ENCODE measurements at places on chromosomes 6 and 20. TPM values are rescaled to one million over a fixed set of nuclear protein-coding genes. Genes with fewer than 3 reads are reported as not detected.
A peak's percentile ranks its signal among the peaks of the same experiment; 100 is the strongest.

DNA sequence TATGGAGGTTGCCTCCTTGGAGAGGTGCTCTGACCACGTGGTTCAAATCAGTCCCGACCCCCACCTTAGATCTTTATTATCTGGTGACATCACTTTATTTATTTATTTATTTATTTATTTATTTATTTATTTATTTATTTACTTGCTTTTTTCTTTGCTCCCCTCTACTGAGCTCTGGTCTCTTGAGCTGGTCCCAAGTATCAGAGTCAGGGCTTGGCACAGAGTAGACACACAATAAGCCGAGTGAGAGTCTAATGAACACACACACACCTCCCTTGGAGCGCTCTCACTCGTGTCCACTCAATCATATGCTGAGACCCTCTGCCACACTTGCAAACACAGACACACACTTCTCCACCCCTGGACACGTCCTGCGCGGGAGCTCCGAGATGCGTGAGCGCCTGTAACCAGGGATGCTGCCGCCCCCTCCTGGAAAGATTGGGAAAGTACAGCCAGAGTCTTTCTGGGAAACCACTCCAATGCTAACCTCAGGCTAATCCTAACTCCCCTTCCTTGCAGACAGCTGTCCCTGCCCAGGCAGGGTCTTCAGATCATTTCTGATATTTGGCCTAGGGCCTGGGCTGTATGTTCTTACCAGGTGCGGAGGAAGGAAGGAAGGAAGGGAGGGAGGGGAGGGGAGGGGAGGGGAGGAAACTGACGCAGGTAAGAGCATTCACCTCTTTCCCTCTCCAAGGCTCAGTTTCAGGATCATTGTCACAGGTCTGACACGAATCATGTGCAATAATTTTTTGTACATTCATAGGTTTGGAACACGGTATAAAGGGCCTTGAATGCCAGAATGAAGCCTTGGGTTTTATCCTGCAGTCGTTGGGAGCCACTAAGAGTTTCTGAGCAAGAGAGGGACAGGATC lies 70.9 kb downstream of the STK35 start:
- no peak for DNase-seq

DNA sequence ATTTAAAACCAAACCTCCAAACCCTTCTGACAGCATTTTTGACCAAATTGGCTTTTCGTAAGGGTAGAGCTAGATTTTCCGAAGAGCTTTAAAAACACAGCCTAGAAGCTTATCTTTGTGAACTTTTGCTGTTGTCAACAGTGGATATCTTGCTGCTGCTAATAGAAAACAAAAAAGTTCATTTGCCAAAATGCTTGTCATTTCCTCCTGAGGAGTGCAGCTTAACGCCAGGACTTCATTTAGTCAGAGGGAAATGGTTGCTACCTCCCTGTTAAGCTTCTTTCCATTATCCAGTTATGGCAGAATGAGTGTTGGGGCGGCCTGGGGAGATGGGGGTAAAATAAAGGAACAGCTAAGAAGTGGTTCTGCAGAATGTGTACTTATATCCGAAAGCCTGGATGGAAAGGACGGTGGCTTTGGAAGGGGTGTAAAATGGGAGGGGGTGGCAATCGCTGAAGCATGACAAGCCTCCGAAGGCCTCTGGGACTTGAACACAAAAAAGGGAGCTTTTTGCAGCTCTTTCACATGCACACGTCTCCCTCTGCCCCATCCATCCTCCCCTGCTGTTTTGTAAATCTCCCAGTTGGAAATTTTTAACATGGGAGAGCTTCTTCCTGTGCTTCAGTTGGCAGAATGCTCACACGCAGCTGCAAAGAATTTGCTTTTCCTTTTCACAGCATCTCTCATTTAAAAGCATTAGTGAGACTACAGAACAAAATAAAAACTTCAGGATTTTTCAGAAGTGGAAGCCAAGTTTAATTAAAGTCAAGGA lies 22.5 kb downstream of the JARID2 start:
- no peak for DNase-seq

BCAS1 gene
- total RNA-seq = under 0.01 TPM

GRCh38 chr20:50523552-50524167 lies 13.5 kb downstream of the PTPN1 start:
- no peak for DNase-seq

- DNase-seq = no peak
Observed at GRCh38 chr6:30600451-30600961, 16.5 kb downstream of the PPP1R10 start.

DNA sequence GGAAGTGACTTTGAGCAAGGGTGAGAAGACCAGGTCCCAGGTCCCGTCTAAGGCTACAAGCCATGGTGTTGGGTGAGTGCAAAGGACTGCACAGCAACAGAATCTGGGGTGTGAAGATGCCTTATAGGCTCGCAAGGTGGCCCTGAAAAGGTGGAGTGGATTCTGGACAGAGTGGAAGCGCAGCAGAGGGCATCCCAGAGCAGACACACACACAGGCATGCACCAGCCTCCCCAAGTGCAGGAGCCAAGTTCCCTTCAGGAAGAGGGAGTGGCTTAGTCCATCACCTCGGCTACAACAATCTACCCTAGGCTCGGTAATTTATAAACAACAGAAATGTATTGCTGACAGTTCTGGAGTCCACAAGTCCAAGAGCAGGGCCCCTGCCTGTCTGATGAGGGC lies 180.1 kb upstream of the PDE10A start:
- DNase-seq = no peak

GRCh38 chr20:62402456-62403150 lies 4.5 kb downstream of the CABLES2 start:
- no peak for DNase-seq

DNA sequence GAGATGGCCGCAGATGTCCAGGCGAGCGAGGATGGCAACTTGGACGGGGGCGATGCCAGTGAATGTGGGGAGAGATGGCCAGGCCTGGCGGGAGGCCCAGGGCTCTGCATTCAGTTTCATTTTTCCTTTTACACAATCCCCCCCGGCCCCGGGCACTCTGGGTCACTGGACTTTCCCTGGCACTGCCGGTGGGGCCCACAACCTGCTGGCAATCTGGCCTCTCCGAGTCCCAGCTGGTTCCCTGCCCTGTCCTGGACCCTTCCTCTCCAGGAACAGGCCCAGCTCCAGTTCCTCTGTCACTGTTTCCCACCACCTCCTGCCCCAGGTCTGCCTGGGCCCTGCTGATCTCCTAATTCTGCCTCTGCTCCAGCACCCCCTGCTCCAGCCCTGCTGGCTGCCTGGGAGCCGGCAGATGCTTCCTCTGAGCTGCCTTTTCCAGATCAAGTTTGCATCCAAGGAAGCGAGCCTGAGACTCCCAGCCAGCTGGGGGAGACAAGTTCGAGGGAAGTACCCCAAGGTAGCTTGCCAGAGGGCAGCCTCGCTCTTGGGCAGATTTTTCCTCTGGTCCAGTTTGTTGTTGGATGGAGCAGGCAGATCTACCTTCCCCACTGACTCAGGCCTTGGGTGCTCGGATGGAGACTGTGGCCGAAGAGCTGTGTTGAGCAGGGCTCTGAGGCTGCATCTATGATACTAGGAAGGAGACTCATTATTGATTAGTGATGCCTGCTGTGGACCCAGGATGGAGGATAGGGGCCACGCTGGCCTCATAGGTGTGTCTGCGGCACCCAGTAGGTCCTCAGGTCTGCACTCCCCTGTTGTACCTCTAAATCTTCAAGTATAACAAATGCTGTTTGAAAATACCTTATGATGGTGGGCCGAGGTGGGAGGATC lies 83.2 kb downstream of the CEBPB start:
- DNase-seq = no peak

- no peak for DNase-seq
Observed at GRCh38 chr20:35085477-35086225, 7.0 kb downstream of the TRPC4AP start.

- peak; percentile 89 for DNase-seq
Observed at GRCh38 chr6:131258816-131259476, 123.7 kb downstream of the AKAP7 start.
